Activated T-helper 2 cell treated with anti-CD3 and anti-CD28 coated beads, Interferon-gamma antibody, Interleukin-2, Interleukin-4, amounts not matched to agents 10 μg/mL and 5 μg/mL and 100 μg/mL, durations not matched to agents 14 hours and 24 hours and 36 hours (primary cell): ENCODE measurements at places on chromosomes 13 and 19. TPM values are rescaled to one million over a fixed set of nuclear protein-coding genes. Genes with fewer than 3 reads are reported as not detected.
A peak's percentile ranks its signal among the peaks of the same experiment; 100 is the strongest.

Gene HSPB6
- total RNA-seq: 0.14 and 0.21 TPM in 2 replicates

Gene LRRC25
- not detected in 2 replicates for total RNA-seq

Gene DCLK1
- not detected in 2 replicates for total RNA-seq

Gene ZNF560
- total RNA-seq: not detected in 2 replicates

Gene CNOT3
- total RNA-seq: 61.6 and 67.5 TPM in 2 replicates

Gene DLL3
- 1.6 and 1.8 TPM in 2 replicates for total RNA-seq

DNA sequence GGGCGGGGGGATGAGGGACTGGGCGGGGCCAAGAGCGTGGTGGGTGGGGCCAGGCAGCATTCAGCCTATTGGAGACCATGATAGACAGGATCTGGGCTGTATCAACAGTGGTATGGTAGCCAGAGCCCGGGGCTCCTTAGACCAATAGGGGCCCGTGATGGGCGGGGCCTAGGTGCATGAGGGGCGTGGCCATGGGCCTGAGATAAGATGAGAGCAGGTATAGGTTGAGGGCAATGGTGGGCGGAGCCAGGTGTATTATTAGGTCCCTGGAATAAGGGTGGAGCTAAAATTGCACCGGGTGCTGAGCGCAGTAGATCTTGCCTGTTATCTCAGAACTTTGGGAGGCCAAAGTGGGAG, 5.3 kb downstream of the ABCA7 start:
- H3K27me3 ChIP-seq: no peaks in the 10 kb centered on the region
- no peak overlapping the region for H3K4me3 ChIP-seq
- peaks cover 8% of the 10 kb centered on the region for H3K4me1 ChIP-seq
- no peak overlapping the region for H3K27ac ChIP-seq
- peaks cover 3% of the 10 kb centered on the region for H3K36me3 ChIP-seq

- no peak overlapping the region for H3K4me3 ChIP-seq
- H3K4me1 ChIP-seq: peaks cover 11% of the 10 kb centered on the region
- no peaks in the 10 kb centered on the region for H3K27me3 ChIP-seq
- peaks cover 76% of the 10 kb centered on the region for H3K36me3 ChIP-seq
Measured at GRCh38 chr19:1082165-1082927, 12.8 kb downstream of the POLR2E start.

DNA sequence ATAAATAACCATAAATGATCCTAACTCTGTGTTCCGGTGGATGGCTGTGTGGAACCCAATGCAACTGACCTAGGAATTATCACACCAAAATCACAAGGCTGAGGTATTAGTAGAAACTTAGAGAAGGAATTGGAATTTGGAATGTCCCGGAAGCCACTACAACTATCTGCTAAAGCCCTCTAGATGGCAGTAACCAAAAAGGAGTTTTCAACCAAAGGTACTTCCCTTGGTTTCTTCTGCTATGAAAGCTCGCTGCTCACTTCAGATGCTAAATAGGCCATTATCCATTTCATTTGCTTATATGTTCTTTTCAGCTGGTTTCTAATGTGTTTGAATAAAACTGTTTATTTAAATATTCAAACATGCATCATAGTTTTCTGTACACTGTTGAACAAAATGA, 1589.1 kb upstream of the SPRY2 start:
- no peaks in the 10 kb centered on the region for H3K27me3 ChIP-seq
- no peaks in the 10 kb centered on the region for H3K36me3 ChIP-seq
- H3K27ac ChIP-seq: no peak overlapping the region
- DNase-seq: no peak
- H3K4me1 ChIP-seq: no peaks in the 10 kb centered on the region
- no peak overlapping the region for H3K4me3 ChIP-seq

GRCh38 chr13:78770601-78771000, 111.6 kb upstream of the OBI1 start:
- no peak overlapping the region for H3K4me3 ChIP-seq
- no peaks in the 10 kb centered on the region for H3K4me1 ChIP-seq
- peaks cover 5% of the 10 kb centered on the region for H3K27me3 ChIP-seq
- no peaks in the 10 kb centered on the region for H3K36me3 ChIP-seq
- H3K27ac ChIP-seq: no peak overlapping the region
- DNase-seq: no peak

GRCh38 chr19:52689843-52690368, 44.9 kb downstream of the ZNF611 start:
- peak overlapping the region; percentile 95 for H3K4me3 ChIP-seq
- H3K4me1 ChIP-seq: peaks cover 22% of the 10 kb centered on the region
- peak overlapping the region; percentile 94 for H3K27ac ChIP-seq

DNA sequence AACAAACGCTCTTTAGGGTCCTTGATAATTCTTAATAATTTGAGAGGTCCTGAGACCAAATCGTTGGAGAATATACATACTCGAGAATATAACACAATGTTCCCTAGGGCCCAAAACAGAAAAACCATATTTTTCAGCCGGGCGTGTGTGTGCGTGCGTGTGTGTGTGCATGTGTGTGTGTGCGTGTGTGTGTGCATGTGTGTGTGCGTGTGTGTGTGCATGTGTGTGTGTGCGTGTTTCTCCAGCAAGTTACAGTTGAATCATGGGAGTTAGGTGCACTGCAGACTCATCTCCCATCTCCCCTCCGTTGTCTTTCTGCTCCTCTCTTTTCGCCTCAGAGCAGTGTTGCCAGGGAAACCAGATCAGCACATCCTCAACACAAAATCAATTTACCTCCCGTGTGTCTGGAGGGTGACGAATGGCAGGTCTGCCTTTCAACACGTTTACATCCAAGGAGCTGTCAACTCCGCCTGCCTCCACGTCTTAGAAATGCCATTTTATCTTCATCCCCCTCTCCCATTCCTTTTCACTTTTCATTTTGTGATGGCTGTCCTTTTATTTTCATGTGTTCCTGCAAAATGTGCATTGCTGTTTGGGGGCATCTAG, 8.3 kb upstream of the PNMA8B start:
- no peak overlapping the region for H3K4me3 ChIP-seq
- peaks cover 26% of the 10 kb centered on the region for H3K27me3 ChIP-seq
- H3K27ac ChIP-seq: no peak overlapping the region
- H3K36me3 ChIP-seq: no peaks in the 10 kb centered on the region

- H3K36me3 ChIP-seq: no peaks in the 10 kb centered on the region
- H3K4me3 ChIP-seq: no peak overlapping the region
- H3K4me1 ChIP-seq: no peaks in the 10 kb centered on the region
- no peak for DNase-seq
- no peaks in the 10 kb centered on the region for H3K27me3 ChIP-seq
Measured at GRCh38 chr13:87614276-87614675, 56.9 kb upstream of the SLITRK5 start.

GRCh38 chr13:37313372-37313771, 207.9 kb upstream of the CSNK1A1L start:
- H3K4me3 ChIP-seq: no peak overlapping the region
- no peaks in the 10 kb centered on the region for H3K4me1 ChIP-seq
- DNase-seq: no peak
- no peaks in the 10 kb centered on the region for H3K27me3 ChIP-seq

- no peaks in the 10 kb centered on the region for H3K36me3 ChIP-seq
- no peak for DNase-seq
Measured at GRCh38 chr13:37212826-37213225, 107.4 kb upstream of the CSNK1A1L start.

DNA sequence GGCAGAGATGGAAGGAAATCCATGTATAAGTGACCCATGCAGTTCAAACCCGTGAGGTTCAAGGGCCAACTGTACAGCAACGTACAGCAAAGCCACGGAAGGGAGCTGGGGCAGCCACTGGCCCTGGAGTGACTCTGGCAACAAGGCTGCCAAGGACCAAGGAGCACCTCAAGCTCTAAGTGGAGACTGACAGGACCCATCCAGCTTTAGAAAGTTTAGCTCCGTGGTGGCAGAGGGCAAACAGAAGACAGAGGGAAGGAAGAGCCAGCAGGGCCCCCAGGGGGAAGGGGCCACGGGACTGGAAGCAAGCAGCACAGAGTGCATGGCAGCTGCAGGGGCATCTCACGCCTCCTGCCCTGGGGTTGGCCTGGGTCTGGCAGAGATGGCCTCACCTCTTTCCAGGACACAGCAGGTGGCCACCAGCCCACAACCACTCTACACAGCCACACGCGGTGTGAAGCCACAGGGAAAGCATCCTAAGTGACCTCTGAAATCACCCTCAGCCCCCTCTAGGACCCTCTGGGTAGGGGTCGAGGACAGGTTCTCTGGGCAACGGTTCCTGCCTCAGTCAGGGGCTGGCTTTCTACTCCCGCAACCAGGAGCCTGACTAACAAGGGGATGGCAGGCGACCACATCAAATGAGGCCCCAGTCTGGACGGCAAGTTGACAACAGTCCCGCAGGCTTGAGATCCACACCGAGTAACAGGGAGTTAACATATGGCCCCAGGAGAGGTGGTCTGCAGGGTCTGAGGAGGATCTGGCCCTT, 3.8 kb downstream of the MIER2 start:
- no peak overlapping the region for H3K27ac ChIP-seq
- peaks cover 49% of the 10 kb centered on the region for H3K36me3 ChIP-seq
- H3K4me3 ChIP-seq: no peak overlapping the region
- DNase-seq: no peak

- H3K4me3 ChIP-seq: peak overlapping the region; percentile 51
- peaks cover 25% of the 10 kb centered on the region for H3K36me3 ChIP-seq
- peaks cover 54% of the 10 kb centered on the region for H3K4me1 ChIP-seq
Measured at GRCh38 chr13:27446986-27447583, 3.3 kb downstream of the MTIF3 start.

DNA sequence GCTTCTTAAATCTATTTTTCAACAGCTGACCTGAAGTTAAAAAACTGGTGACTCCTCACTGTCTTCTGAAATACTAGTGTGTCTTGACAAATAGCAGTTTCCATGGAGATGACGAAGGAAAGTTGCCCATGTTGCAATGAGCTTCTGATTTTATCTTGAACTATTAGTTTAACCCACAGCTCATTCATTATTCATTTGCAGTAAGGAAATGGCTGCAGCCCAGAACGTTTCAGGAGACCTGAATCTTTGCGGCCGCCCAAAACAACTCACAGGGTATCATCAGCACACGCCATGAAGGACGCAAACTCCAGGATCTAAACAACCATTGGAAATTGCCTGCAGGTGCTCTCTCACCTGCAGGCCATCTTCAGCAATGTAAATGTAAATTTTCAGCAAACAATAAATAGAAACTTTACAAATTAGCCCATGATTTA, 142.5 kb downstream of the DCLK1 start:
- no peak overlapping the region for H3K4me3 ChIP-seq
- no peak for DNase-seq
- no peaks in the 10 kb centered on the region for H3K36me3 ChIP-seq
- no peaks in the 10 kb centered on the region for H3K4me1 ChIP-seq
- no peaks in the 10 kb centered on the region for H3K27me3 ChIP-seq

DNA sequence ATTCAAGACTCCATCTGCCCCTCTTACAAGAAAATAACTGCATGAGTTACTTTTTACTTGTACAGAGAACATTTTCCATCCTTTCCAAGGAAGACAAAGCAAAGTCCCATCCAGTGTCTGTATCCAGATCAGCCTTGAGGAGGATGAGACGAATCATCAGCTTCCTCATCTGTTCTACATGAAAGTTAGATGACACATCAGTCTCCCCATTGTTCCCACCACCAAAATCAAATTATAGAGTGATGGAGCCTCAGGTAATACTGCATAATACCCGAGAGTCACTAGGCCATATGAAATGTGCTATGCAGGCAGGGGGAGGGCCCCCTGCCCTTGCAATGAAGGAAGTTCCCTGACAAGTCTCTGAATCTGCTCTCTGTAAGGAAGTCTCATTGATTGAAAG, 1244.6 kb upstream of the SLC10A2 start:
- no peaks in the 10 kb centered on the region for H3K4me1 ChIP-seq
- H3K4me3 ChIP-seq: no peak overlapping the region
- H3K27me3 ChIP-seq: no peaks in the 10 kb centered on the region
- H3K36me3 ChIP-seq: no peaks in the 10 kb centered on the region
- no peak overlapping the region for H3K27ac ChIP-seq

DNA sequence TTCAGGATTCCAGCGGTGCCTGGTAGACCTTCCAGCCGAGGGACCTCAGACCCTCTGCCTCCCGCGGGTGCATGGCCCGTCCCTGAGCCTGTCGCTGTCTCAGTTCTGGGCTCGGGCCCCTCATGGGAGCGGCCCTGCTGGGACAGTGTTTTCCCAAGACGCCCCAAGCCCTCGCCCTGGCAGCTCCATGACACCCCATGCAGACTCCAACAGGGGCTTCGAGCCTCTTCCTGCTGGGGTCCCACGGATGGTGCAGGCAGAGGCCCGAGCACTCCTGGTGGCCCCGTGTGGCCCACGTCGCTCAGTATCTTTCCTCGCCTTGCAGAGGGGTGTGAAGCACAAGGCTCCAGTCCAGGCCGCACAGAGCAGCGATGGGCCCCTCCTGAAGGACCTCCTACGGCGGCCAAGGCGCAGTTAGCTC, 88.8 kb upstream of the MCF2L start:
- no peaks in the 10 kb centered on the region for H3K27me3 ChIP-seq
- no peaks in the 10 kb centered on the region for H3K4me1 ChIP-seq

GRCh38 chr19:24159707-24160106, 72.7 kb downstream of the ZNF254 start:
- H3K4me1 ChIP-seq: no peaks in the 10 kb centered on the region
- no peak for DNase-seq
- no peaks in the 10 kb centered on the region for H3K36me3 ChIP-seq
- H3K27me3 ChIP-seq: no peaks in the 10 kb centered on the region

- DNase-seq: no peak
- H3K4me3 ChIP-seq: no peak overlapping the region
- no peak overlapping the region for H3K27ac ChIP-seq
- no peaks in the 10 kb centered on the region for H3K4me1 ChIP-seq
- no peaks in the 10 kb centered on the region for H3K27me3 ChIP-seq
Measured at GRCh38 chr13:108733022-108733560, 103.7 kb downstream of the MYO16 start.

DNA sequence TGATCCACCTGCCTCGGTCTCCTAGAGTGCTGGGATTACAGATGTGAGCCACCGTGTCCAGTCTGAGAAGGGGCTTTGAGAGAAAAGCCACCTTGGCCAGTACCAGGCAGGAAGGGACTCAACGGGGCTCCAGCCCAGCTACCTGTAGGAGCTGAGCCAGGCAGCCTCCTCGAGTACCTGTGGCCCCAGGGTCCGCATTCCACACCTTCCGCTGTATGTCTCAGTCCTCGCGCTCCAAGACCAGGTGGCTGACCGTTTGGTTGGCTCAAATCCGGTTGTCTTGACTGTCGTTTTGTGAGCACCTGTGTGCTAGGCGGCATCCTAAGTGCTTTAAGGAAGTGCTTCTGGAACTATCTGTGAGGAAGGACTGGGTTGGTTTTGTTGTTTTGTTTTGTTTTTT, 16.2 kb downstream of the MARK4 start:
- H3K27ac ChIP-seq: no peak overlapping the region
- H3K27me3 ChIP-seq: no peaks in the 10 kb centered on the region
- no peaks in the 10 kb centered on the region for H3K4me1 ChIP-seq
- H3K36me3 ChIP-seq: no peaks in the 10 kb centered on the region
- no peak overlapping the region for H3K4me3 ChIP-seq

- H3K36me3 ChIP-seq: no peaks in the 10 kb centered on the region
- H3K4me1 ChIP-seq: no peaks in the 10 kb centered on the region
- no peak overlapping the region for H3K4me3 ChIP-seq
- DNase-seq: no peak
- H3K27ac ChIP-seq: no peak overlapping the region
Measured at GRCh38 chr13:103625194-103625593, 559.0 kb upstream of the SLC10A2 start.

- H3K4me3 ChIP-seq: no peak overlapping the region
- H3K4me1 ChIP-seq: peaks cover 20% of the 10 kb centered on the region
- no peak overlapping the region for H3K27ac ChIP-seq
- no peaks in the 10 kb centered on the region for H3K36me3 ChIP-seq
- no peak for DNase-seq
Measured at GRCh38 chr13:39910041-39910440, 254.6 kb downstream of the COG6 start.
